ENCODE measurements at places on chromosomes 5 and 9. TPM values are rescaled to one million over a fixed set of nuclear protein-coding genes. Genes with fewer than 3 reads are reported as not detected.

- peak; percentile 13 for DNase-seq
Measured at GRCh38 chr5:90873033-90873517, 314.5 kb downstream of the ADGRV1 start.

- DNase-seq = peak; percentile 59
Measured at GRCh38 chr5:133552925-133553525, 59.3 kb downstream of the FSTL4 start.

- no peak for DNase-seq
Measured at GRCh38 chr5:93100976-93101375, 480.0 kb downstream of the NR2F1-AS1 start.

GRCh38 chr5:68196876-68197275, 18.7 kb upstream of the PIK3R1 start:
- DNase-seq = no peak

Gene DAB2
- not detected for total RNA-seq

Gene NRARP
- total RNA-seq = 3.1 TPM

All from activated naive CD4-positive, alpha-beta T cell treated with anti-CD3 and anti-CD28 coated beads, Interleukin-2, amount 50 U/mL, for 72 hours (primary cell).